Memory B cell (primary cell): ENCODE measurements at places on chromosomes 13 and 19.
A peak's percentile ranks its signal among the peaks of the same experiment; 100 is the strongest.

- H3K4me3 ChIP-seq: no peak overlapping the region
- no peak overlapping the region for H3K27ac ChIP-seq
- no peak for DNase-seq
Measured at GRCh38 chr13:39886336-39886735, 230.9 kb downstream of the COG6 start.

DNA sequence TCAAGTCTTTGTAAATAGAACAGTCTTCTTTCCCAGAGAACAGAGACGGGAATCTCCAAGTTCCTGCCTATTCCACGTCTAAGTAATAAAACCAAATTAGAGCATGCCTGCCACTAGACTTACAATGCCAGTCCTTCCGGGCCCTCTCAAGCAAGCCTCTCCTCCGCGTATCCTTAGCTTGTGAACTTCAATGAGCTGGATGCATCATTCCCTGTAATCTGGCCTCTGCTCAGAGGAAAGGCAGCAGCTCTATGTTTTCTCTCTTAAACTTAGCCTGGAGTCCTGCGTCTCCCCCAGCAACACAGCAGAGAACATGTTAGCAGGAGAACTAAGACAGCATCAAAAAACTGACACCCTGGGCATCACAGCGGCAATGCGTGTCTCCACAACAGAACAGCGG is 8.2 kb downstream of the NALCN start:
- no peak for DNase-seq
- no peaks in the 10 kb centered on the region for H3K27me3 ChIP-seq
- no peaks in the 10 kb centered on the region for H3K36me3 ChIP-seq
- H3K4me1 ChIP-seq: no peaks in the 10 kb centered on the region
- H3K27ac ChIP-seq: no peak overlapping the region

GRCh38 chr13:61756031-61756430 is 340.4 kb upstream of the PCDH20 start:
- no peak for DNase-seq
- H3K4me1 ChIP-seq: no peaks in the 10 kb centered on the region
- no peaks in the 10 kb centered on the region for H3K36me3 ChIP-seq
- H3K4me3 ChIP-seq: no peak overlapping the region

DNA sequence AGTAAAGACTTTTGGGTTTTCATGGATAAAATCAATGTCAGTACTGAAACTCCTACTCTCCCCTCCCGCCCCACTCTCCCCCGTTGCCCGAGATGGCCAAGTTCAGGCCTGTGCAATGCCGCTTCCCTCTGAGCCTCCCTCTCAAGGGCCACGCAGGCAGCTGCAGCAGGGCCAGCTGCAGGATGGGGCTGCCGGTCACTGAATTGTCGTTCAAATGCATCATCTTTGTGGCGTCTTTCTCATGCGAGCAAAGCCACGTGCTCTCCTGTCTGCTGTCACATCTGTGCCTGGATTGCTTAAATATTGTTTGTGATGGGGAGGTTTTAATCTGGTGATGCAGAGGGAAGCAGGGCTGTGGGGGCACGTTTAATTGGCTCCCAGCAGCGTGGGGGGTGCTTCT is 26.6 kb downstream of the SHISA2 start:
- no peak overlapping the region for H3K27ac ChIP-seq
- peaks cover 4% of the 10 kb centered on the region for H3K27me3 ChIP-seq
- no peak for DNase-seq
- no peaks in the 10 kb centered on the region for H3K36me3 ChIP-seq
- H3K4me1 ChIP-seq: no peaks in the 10 kb centered on the region

DNA sequence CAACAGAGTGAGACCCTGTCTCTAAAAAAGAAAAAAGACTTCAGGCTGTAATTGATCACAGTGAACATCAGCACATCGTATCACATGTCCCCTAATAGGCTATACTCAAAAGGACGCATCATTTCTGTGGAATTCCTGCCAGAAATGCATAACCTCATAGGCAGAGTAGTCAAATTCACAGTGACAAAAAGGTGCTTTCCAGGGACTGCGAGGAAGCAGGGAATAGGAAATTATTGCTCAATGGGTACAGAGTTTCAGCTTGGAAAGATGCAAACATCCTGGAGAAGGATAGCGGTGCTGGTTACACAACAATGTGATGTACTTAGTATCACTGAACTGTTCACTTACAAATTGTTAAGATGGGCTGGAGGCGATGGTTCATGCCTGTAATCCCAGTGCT is 41.1 kb upstream of the MRI1 start:
- H3K36me3 ChIP-seq: no peaks in the 10 kb centered on the region
- H3K27ac ChIP-seq: no peak overlapping the region

- no peak overlapping the region for H3K27ac ChIP-seq
- H3K36me3 ChIP-seq: no peaks in the 10 kb centered on the region
- no peaks in the 10 kb centered on the region for H3K4me1 ChIP-seq
- DNase-seq: no peak
- no peak overlapping the region for H3K4me3 ChIP-seq
Measured at GRCh38 chr13:37201081-37201480, 95.6 kb upstream of the CSNK1A1L start.

DNA sequence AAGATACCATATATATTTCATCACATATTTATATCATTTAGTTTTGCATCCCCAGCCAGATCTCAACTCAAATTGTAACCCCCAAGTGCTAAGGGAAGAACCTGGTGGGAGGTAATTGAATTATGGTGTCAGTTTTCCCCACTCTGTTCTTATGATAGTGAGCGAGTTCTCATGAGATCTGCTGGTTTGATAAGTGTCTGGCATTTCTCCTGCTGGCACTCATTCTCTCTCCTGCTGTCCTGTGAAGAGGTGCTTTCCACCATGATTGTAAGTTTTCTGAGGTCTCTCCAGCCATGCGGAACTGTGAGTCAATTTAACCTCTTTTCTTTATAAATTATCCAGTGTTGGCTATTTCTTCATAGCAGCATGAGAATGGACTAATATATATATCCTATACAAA is 462.5 kb upstream of the SLITRK5 start:
- H3K27ac ChIP-seq: no peak overlapping the region
- no peak for DNase-seq

DNA sequence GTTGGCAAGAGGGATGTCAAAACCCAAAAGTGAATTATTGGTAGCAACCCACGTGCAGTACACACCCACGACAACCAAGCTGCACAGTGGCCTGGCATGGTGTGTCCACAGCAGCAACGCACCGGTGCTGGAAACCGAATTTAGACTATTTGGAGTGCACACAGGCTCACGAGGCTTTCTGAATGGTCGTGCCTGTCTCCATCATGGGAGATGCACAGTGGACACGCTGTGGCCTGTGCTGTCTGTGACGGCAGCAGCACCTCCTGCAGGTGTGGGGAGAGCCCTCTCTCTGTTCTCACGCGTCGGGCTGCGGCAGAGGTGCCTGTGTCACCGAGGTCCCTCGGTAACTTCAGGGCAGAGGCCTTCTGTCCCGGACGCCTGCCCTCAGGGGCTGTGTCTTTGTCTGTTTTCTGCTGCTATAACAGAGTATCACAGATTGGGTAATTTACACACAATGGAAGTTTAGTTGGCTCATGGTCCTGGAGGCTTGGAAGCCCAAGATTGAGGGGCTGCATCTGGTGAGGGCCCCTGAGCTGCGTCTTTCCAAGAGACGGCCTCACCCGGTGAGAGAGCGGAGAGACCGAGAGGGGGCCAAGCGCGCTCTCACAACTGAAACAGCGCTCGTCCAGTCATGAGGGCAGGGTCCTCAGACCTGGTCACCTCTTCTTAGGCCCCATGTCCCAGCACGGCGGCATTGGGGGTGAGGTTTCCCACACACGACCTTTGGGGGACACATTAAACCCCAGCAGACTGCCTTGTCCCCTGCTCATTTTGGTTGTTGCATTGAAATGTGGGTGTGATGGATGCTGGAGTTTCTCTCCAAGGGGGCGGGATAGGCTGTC is 9.1 kb upstream of the MCF2L start:
- no peaks in the 10 kb centered on the region for H3K36me3 ChIP-seq
- peaks cover 2% of the 10 kb centered on the region for H3K4me1 ChIP-seq
- no peak for DNase-seq
- H3K27ac ChIP-seq: no peak overlapping the region
- peaks cover 4% of the 10 kb centered on the region for H3K27me3 ChIP-seq
- H3K4me3 ChIP-seq: no peak overlapping the region

GRCh38 chr13:32525766-32526165 is 12.8 kb downstream of the N4BP2L2 start:
- H3K36me3 ChIP-seq: peaks cover 15% of the 10 kb centered on the region
- no peaks in the 10 kb centered on the region for H3K27me3 ChIP-seq
- DNase-seq: no peak
- peaks cover 8% of the 10 kb centered on the region for H3K4me1 ChIP-seq
- H3K4me3 ChIP-seq: no peak overlapping the region
- H3K27ac ChIP-seq: no peak overlapping the region

GRCh38 chr19:5983367-5983955 is 5.5 kb upstream of the RANBP3 start:
- no peak for DNase-seq
- H3K4me3 ChIP-seq: no peak overlapping the region
- no peak overlapping the region for H3K27ac ChIP-seq
- no peaks in the 10 kb centered on the region for H3K27me3 ChIP-seq

- H3K4me3 ChIP-seq: no peak overlapping the region
- H3K27me3 ChIP-seq: peaks cover 5% of the 10 kb centered on the region
- H3K36me3 ChIP-seq: no peaks in the 10 kb centered on the region
- no peak for DNase-seq
- H3K4me1 ChIP-seq: no peaks in the 10 kb centered on the region
Measured at GRCh38 chr13:108987517-108987916, 358.1 kb downstream of the MYO16 start.

DNA sequence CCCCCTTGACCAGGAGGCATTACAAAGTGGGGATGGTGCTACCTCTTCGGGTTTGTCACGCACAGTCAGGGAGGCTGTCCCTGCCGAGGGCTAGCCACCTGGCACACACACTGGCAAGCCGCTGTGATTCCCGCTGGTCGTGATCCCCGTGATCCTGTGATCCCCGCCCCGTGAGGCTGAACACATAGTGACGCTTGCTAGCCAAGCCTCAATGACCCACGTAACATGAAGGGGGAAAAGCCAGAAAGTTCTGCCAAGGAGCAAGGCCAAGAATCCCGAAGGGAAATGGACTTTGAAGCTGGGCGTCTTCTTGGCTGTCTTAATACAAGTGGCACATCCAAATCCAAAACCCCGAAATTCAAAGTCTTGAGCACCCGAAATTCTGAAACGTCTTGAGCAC is 13.7 kb downstream of the LDLR start:
- no peaks in the 10 kb centered on the region for H3K36me3 ChIP-seq
- peaks cover 2% of the 10 kb centered on the region for H3K27me3 ChIP-seq
- no peak for DNase-seq
- H3K4me3 ChIP-seq: no peak overlapping the region

DNA sequence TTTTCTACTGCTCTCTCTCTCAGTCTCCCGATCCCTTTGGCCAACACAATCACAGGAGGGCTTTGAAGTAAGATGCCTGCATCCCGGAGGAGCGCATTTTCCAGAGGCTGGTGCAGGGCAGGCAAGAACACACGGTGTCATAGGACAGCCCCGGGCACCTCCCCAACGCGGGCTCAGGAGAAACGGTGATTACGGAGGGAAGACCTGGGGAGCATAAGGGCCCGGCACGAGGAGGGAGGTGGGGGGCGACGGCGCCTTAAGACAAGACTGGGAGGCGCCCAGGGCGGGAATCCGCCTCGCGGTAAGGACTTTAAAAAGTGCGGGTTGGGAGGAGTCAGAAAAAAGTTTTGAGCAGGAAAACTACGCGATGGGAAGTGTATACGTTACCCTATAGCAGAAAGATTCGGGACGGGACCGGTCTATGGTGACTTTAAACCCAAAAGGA is 18.7 kb upstream of the ZNF888 start:
- peak overlapping the region; percentile 49 for H3K27ac ChIP-seq
- peaks cover 14% of the 10 kb centered on the region for H3K4me1 ChIP-seq
- H3K27me3 ChIP-seq: no peaks in the 10 kb centered on the region
- peaks cover 9% of the 10 kb centered on the region for H3K36me3 ChIP-seq
- peak; percentile 14 for DNase-seq

DNA sequence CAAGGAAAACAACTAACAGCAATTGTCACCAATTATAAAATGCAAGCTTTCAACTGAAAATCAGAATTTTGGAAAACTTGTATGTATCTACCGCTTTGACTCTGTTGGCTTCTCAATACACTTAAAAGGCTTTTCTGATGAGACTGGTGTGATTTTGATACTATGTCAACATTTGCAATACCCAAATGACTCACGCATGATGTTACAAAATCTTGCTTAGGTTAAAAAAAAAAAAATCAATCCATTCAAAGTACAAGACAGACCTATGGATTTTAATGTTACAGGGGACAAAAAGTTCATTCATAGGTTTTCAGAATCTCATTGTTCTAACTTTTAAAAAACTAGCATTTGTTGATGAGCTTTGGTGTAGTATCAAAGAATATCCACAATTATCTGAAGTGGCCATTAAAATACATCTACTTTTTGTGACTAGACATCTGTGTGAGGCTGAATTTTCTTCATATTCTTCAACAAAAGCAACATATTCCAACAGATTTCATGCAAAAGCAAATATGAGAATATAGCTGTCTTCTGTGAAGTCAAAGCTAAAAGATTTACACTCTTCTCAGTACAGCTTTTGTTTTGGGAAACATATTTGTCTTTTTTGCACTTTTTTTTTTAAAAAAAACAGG is 10.7 kb downstream of the ELF1 start:
- peaks cover 45% of the 10 kb centered on the region for H3K4me1 ChIP-seq
- H3K4me3 ChIP-seq: peak overlapping the region; percentile 33
- no peaks in the 10 kb centered on the region for H3K27me3 ChIP-seq
- peak overlapping the region; percentile 48 for H3K27ac ChIP-seq

- no peaks in the 10 kb centered on the region for H3K27me3 ChIP-seq
- H3K36me3 ChIP-seq: no peaks in the 10 kb centered on the region
- no peak overlapping the region for H3K27ac ChIP-seq
- H3K4me1 ChIP-seq: peaks cover 18% of the 10 kb centered on the region
- DNase-seq: no peak
Measured at GRCh38 chr19:12783291-12783848, 7.9 kb upstream of the JUNB start.

DNA sequence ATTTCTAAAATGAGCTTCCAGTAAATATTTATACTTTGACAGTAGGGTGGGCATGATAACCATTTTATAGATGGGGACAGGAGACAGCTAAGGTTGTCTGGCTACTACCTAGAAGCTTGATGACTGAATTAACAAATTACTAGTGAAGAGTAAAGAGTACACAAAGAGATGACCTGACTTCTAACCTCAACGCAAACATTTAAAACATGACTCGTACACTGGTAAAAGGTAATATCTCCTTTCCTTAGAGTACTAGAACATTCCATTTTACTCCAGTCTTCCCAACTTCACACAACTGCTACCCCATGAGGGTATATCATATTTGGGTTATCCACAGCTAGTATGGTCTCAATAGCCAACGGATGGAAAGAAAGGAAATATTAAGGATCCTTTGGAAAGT is 258.9 kb downstream of the FOXO1 start:
- H3K36me3 ChIP-seq: peaks cover 2% of the 10 kb centered on the region
- H3K27ac ChIP-seq: no peak overlapping the region
- peaks cover 8% of the 10 kb centered on the region for H3K4me1 ChIP-seq
- H3K4me3 ChIP-seq: no peak overlapping the region
- H3K27me3 ChIP-seq: no peaks in the 10 kb centered on the region

DNA sequence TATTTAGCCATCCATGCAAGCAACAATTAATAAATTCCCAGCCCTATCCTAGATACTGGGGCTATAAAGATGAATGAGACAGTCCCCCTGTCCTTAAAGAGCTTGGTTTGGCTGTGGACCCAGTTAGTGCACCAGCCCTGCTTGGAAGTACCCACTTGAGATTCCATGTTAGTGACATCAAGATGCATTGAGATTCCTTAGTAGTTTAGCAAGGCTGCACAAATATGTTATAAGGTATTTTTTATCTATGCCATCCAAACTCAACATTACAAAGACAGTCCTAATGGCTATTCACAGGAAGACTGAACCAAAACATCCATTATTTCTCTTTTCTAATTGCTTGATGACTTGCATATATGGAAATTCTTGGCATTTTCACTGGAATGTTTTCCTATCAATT is 48.8 kb upstream of the RAP2A start:
- no peak overlapping the region for H3K27ac ChIP-seq
- H3K4me1 ChIP-seq: peaks cover 16% of the 10 kb centered on the region
- no peaks in the 10 kb centered on the region for H3K27me3 ChIP-seq
